ENCODE measurements at places on chromosomes 5 and 9. TPM values are rescaled to one million over a fixed set of nuclear protein-coding genes. Genes with fewer than 3 reads are reported as not detected.

GRCh38 chr9:19918630-19919029, 129.8 kb upstream of the SLC24A2 start:
- no peak for DNase-seq

GRCh38 chr5:175695161-175696126, 37.6 kb downstream of the HRH2 start:
- DNase-seq: no peak

- DNase-seq: no peak
Measured at GRCh38 chr9:128192601-128193371, 1.4 kb upstream of the CIZ1 start.

GRCh38 chr5:153831973-153832372, 206.7 kb downstream of the FAM114A2 start:
- DNase-seq: peak; percentile 48

- no peak for DNase-seq
Measured at GRCh38 chr5:11449966-11450365, 454.3 kb downstream of the CTNND2 start.

- DNase-seq: no peak
Measured at GRCh38 chr5:143225511-143225910, 178.0 kb downstream of the NR3C1 start.

The ANKRD31 gene
- 0.02 TPM for total RNA-seq

GRCh38 chr5:14710313-14710994, 45.9 kb downstream of the OTULIN start:
- DNase-seq: no peak

The GZMA gene
- total RNA-seq: not detected

The SVEP1 gene
- total RNA-seq: 1.2 TPM

The SLC36A2 gene
- not detected for total RNA-seq

The TSSK1B gene
- not detected for total RNA-seq

The OXCT1 gene
- total RNA-seq: 17.8 TPM

DNA sequence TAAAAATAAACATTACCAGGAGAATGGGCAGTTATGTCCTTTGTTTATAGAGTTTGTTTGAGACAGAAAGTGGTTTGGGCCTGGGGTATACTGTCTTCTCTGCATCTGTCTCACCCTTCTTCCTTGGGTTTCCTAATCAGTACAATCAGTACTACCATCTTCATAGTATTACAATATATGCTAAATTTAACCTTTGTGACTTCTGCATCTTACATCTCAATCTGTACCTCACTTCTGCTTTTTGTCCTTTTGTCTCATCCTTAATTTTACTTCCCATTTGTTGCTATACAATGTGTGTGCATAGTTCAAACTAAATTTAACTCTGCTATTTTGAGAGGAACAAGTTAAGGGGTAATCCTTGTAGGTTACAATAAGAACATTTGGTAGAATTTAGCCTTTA, 19.6 kb downstream of the FBXO38 start:
- DNase-seq: no peak

The C5orf63 gene
- 2.6 TPM for total RNA-seq

The ADAMTS2 gene
- not detected for total RNA-seq

DNA sequence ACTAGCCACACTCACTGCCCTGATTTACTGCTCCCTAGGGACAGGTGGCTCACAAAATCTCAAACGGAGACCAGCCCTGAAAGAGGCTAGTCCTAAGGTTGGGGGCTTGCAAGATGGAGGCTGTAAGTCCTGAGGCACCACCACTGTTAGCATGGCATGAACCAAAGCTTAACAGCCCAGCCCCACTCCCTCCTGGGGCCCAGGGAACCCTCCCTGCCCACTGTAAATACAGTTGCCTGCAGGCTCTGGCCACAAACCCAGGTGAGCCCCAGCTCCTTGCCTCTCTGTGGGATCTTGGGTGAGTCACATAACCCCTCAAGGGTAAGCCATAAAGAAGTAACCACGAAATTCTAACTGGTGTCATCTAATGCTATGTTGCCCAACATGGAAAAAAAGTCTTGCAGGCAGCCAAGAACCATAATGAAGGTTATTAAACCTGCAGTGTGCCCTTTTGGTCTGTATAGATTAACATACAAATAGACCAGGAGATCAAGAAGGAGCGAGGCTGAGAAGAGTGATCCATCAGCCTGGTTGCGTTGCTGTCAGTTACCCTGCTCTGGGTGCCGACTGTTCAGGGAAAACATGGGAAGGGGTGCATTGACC, 1.7 kb upstream of the POMT1 start:
- DNase-seq: peak; percentile 98

DNA sequence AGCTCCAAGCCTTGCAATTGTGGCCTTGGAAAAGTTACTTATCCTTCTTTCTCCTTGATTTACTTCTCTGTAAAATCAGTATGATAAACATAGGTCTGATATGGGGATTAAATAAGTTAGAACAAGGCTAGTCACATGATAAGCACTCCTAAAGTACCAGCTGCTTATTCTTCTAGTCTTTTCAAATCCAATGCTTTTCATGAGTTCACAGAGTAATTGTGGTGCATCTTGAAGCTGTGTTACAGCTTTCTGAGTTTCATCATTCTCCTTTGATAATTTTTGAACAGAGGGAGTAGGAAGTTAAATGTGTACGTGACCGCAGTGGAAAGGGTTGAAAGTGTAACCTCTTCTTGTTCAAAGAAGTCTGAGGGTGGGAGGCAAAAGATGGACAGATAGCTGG, 38.8 kb upstream of the CCDC112 start:
- DNase-seq: no peak

GRCh38 chr9:120846906-120847305, 4.2 kb upstream of the PSMD5 start:
- DNase-seq: no peak

The ST6GALNAC4 gene
- total RNA-seq: 12.2 TPM

The TMC1 gene
- total RNA-seq: not detected

DNA sequence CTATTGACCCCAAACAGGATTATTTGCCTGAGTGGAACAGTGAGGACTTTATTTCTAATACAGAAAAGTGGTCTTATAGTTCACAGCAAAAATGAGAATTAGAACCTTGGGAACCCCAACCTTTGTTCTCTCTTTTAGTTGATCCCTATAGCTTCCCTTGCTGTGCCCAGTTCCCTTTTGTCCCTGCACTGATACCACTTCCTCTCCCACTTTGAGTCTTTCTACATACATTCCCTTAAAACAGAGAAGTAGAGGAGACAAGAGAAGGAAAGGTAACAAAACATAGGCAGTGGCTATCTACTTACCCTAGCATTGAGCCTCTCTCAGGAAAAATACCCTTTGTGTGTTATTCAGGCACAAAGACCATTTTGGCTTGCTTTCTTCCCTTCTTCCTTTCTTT, 246.4 kb downstream of the FAM114A2 start:
- no peak for DNase-seq

DNA sequence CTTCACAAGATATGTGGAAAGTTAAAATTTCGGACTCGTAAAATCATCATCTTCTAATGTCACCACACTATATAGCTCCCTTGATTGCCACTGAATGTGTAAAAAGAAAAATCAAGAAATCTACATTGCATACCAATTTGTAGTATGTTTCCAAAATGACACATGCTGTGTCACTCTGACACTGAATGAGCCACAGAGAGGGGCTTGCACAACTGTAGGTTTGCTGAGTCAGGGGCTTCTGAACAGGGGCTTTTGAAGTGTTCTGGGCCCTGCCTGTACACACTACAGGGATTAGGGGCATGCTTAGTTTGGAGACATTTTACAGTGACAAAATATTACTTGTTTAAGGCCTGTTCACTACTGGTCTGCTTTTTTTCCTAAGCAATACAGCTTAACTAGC, 234.4 kb upstream of the GRAMD2B start:
- DNase-seq: no peak

DNA sequence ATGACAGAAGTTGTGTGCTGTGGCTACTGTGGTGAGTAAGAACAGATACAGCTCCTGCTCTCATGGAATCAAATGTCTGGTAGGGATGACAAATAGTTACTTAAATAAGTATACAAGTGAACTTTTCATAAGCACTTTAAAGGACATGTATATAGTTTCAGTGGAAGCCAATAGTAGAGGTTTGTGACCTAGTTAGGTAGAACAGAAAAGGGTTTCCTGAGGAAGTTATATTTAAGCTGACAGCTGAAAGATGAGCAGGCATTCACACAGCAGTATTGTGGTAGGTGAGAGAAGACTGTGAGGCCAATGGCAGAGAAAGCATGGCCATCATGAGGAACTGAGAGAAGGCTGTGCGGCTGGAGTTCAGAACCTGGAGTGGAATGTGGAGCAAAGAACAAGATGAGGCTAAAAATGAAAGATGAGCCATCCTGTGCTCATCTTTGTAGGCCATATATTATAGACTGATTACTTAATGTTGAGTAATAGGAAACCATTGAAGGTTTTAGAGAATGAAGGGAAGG, 15.4 kb downstream of the FAM174A start:
- no peak for DNase-seq

DNA sequence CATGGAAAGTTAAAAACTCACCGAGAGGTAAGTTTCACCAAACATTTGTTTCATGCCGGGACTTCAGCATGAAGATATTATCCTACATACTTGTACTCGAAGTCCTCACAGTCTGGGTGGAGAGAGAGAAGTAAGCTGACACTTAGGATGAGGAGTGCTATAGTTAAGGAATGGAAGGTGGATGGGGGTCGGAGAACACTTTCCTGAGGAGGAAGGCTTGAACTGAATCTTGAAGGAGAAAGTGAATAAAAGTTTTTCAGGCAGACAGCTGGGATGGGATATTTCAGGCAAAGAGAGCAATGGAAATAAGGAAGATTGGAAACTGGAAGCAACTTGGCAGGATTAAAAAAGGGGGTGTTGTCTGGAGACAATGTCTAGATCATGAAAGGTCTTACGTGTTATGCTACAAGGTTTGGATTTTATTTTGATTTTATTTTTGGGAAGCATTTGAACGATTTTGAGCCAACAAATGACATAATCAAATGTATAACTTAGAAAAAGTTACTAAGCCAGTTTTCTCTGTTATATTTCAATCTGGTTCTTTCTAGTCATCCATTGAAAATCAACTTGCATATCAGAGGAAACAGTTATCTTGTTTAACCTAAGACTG, 167.1 kb downstream of the PAM start:
- no peak for DNase-seq

- DNase-seq: peak; percentile 74
Measured at GRCh38 chr9:127166651-127167524, 44.5 kb upstream of the ANGPTL2 start.

The PRRX2 gene
- total RNA-seq: 0.17 TPM

DNA sequence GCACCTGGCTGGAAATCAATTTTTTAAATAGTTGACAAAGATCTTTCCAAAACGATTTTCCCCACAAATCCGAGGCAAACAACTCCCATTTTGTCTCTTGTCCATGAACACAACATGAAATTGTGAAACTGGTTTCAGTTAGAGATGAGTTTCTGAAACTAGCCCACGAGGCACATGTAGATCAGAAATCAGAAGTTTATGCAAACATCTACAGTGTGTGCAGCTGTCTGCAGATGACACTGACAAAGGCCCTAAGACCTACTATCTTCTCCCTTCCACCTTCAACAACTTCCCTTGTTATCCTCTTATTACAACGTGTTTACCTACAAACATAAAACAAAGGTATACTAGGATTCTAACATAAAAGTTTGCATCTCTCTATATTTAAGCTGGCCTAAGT, 183.3 kb downstream of the DIRAS2 start:
- no peak for DNase-seq

The PBX3 gene
- 53.0 TPM for total RNA-seq

- DNase-seq: peak; percentile 26
Measured at GRCh38 chr9:33988219-33988890, 60.3 kb downstream of the UBAP2 start.

GRCh38 chr9:114008667-114009410, 69.3 kb downstream of the AMBP start:
- no peak for DNase-seq

All from M059J (cell line).